ENCODE measurements at places on chromosomes 7 and 10.
A peak's percentile ranks its signal among the peaks of the same experiment; 100 is the strongest.

DNA sequence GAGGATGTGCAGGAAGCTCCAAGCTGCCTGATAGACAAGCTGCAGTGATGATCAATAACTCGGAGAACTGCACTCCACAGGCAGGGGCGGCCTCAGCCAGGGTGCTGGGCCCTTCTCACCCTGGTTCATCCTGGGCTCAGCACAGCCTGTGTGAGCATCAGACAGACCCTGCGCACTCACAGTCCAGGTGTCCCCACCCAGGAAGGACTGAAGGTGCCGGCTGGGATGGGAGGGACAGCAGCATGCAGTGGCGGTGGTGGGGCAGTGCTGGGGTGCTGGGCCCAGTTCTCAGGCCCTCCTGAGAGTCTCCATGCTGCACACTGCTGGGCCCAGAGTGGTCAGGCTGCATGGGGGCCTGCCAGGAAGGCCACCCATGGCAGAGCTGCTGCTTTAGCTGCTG lies 74.1 kb downstream of the ITIH5 start:
- DNase-seq: no peak

DNA sequence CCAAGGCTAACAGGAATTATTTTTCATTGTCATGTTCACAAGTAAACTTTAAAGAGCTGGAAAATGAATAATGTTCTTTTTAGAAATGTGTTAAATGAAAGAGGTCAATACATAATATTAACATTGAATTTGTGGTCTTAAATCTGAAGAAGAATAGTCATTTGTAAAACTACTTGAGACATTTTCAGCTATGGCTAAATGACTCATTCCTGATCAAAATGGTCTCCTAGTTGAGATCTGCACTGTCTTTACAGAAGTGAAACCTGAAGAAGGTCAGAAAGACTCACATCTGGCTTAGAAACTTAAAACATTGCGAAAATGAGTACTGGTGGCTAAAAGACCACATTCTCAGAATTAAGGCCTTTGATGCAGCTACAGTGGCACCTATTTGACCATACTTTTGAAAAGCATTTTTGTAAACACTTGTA lies 5.9 kb downstream of the PIK3CG start:
- DNase-seq: no peak

DNA sequence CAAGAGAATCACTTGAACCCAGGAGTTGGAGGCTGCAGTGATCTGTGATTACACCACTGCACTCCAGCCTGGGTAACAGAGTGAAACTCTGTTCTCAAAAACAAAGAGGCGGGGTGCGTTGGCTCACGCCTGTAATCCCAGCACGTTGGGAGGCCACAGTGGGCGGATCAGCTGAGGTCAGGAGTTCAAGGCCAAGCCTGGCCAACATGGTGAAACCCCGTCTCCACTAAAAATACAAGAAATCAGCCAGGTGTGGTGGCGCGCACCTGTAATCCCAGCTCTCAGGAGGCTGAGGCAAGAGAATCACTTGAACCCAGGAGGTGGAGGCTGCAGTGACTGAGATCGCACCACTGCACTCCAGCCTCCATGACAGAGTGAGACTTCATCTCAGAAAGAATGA lies 42.4 kb upstream of the NCAPG2 start:
- no peak for DNase-seq

- no peak for DNase-seq
Measured at GRCh38 chr7:104444017-104444416, 115.6 kb downstream of the LHFPL3 start.

DNA sequence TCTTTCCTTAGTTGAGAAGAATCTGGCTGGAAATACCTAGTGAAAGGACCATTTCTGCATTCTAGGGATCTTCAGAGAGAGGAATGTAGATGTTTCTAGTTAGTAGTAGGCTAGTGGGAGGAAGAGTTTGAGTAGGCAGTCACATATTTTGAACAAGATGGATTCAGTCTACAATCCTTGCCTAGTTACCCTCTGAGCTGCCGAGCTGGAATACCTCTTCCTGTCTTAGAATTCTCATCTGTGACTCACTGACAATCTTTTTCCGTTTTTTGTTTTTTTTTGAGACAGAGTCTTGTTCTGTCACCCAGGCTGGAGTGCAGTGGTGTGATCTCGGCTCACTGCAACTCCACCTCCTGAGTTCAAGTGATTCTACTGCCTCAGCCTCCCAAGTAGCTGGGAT lies 30.7 kb upstream of the PLPP4 start:
- DNase-seq: no peak

GRCh38 chr7:158614700-158615099 lies 27.1 kb upstream of the PTPRN2 start:
- no peak for DNase-seq

GRCh38 chr7:101165958-101166647 lies 734 bp upstream of the VGF start:
- no peak for DNase-seq

GRCh38 chr10:18216482-18216881 lies 76.3 kb downstream of the CACNB2 start:
- no peak for DNase-seq

- DNase-seq: no peak
Measured at GRCh38 chr10:82353381-82353780, 478.4 kb downstream of the NRG3 start.

GRCh38 chr10:88848499-88848898 lies 3.1 kb downstream of the ANKRD22 start:
- DNase-seq: no peak

DNA sequence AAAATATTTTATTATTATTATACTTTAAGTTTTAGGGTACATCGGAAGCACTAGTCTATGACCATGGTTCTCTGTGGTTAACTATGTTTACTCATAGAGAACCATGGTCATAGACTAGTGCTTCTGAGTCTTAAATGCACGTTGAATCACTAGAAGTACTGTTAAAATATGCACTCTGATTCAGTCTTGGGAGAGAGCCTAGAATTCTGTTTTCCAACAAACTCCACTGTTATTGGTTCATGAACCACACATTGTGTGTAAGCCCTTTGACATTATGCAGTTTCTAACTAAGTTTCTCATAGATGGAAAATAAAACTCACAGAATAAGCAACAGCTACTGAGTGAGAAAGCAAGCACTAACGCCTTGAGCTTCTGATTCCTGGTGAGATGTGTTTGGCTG lies 1120.6 kb downstream of the SORCS1 start:
- no peak for DNase-seq

DNA sequence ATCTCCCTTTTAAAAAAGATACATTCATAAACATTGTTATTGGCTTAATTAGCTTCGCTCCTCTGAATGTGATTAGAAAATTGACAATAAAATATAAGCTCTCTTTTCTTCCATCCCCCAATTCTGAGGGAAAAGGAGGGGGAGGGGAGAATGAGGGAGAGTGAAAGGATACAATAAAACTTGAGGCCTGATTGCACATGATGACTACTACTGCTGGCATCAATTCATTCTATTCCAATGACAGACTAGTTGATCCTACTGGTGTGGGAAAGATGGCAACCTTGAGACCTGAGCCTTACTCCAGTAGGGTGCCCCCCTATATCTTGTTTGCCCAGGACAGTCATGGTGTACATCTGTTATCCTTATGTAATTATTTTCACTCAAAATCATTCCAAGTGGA lies 4.5 kb upstream of the IQUB start:
- no peak for DNase-seq

GRCh38 chr10:36224431-36224985 lies 582.4 kb upstream of the FZD8 start:
- DNase-seq: no peak

- DNase-seq: no peak
Measured at GRCh38 chr10:110432084-110432483, 65.6 kb upstream of the DUSP5 start.

GRCh38 chr7:95590387-95591248 lies 5.7 kb downstream of the PDK4 start:
- DNase-seq: no peak

- no peak for DNase-seq
Measured at GRCh38 chr7:139683137-139683921, 94.5 kb downstream of the HIPK2 start.

- DNase-seq: peak; percentile 11
Measured at GRCh38 chr10:84196083-84196482, 1.7 kb downstream of the CDHR1 start.

DNA sequence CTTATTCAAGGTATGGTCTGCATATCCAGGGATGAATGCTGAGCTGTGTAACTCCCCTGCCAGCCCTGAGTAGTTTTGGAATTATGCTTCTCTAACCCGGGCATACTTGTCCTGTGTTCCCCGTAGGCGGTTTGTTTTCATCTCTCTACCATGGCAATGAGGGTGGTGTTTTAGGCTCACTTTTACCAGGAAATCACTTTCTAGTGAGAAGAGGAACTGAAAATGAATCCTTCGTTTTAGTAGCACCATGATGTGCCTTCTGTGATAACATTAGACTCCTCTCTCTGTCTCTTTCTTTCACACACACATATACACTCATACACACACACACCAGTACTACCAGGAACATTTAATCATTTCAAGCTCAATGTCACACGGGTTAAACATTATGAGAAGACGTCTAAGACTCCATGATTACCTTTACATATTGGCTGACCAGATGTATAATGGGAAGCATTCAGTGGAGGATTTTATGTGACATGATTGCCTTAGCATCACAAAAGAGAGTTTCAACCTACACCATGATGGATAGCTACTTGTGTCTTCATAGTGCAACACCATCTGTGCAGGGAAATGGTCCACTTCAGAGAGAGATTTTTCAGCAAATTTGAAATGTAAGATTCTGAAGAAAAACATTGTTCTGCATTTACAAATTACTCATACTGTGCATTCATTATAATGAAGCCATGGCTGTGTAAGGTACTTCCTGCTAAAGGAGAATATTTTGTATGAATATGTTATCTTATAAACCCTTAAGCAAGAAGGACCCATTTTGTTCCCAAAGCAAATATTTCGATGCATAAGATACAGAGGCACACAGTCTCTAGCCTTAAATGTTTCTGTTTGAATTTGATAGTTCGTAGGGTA lies 31.0 kb upstream of the PFKP start:
- DNase-seq: no peak

DNA sequence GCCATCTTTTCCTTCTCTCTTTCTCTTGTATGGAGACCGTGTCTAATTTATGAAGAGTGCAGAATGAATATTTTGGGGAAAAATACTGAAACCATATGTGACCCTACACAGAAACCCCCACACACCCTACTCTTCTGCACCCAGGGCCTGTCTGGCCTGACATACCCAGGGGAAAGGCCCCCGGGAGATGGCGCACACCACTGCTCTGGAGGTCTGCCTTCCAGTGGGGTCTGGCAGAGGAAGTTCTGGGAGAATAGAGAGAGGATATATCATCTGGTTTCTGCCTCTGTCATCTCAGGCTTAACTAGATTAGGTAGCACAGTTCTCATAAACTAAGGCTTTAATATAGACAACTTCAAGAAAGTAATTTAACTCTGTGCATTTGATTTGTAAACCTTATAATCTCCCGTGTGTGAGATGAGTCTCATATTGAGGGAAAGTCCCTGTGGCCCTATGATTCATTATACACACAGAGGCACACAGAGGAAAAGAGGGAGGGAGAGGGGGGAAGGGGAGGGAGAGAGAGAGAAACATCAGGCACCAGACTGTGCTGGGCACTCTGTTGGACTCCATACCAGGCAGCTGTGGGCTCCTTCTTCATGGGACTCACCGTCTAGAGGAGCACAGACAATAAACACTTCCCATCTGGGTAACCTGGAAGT lies 123.3 kb downstream of the AOAH start:
- DNase-seq: no peak

DNA sequence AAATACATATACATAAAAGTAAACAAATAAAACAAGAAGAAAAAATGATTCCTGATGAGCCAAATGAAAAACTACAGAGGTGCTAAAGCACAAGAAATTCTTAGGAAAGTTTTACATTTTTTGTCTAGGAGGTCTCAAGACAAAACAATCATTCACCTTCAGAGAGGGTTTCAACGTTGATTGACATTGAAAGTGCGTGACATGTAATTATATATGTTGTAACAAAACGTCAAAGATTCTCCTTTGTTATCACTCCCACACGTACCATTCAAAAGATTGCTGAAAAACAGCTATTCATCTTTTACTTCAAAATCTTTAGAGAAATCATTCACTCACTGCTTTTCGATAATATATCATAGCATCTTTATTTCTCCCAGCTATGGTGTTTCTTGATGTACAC lies 375.9 kb downstream of the NEBL start:
- DNase-seq: no peak

DNA sequence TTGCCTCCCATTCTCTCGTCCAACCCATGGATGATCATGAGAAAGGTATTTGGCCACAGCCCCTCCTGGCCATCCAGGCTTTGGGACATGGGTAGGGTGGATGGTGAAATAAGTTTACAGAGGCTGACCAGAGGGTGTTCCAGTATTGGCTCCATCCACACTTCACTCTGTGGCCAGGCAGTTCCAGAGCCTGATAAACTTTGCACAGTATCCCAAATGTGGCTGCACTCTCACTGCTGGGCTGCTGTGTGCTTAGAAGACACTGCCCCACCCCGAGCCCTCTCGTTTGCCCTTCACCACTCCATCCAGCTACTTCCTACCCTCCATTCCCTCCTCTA lies 72.0 kb upstream of the ZMIZ1 start:
- DNase-seq: no peak

GRCh38 chr7:4641091-4641666 lies 40.9 kb upstream of the FOXK1 start:
- no peak for DNase-seq

GRCh38 chr7:122082670-122083069 lies 61.4 kb downstream of the AASS start:
- DNase-seq: no peak

DNA sequence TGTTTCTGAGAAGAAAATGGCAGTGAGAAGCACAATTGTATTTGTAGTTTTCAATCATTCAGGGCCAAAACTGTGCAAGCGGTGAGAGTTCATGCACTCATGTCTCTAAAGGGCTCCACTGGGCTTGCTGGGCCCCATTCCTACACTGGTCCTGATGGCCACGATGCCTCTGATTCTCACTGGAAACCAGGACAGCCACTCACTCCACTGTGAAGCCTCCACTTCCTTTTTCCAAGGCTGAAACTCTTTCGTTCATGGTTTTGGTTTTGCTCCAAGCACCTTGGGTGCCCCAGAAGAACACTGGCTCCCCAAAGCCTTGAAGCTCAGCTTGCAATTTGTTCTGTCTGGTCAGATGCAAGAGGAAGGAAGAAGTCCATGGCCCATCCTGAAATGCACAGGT lies 390.0 kb upstream of the MKI67 start:
- DNase-seq: no peak

- DNase-seq: no peak
Measured at GRCh38 chr7:151003572-151003971, 12.8 kb downstream of the NOS3 start.

GRCh38 chr7:1987591-1988532 lies 244.9 kb downstream of the MAD1L1 start:
- DNase-seq: no peak

DNA sequence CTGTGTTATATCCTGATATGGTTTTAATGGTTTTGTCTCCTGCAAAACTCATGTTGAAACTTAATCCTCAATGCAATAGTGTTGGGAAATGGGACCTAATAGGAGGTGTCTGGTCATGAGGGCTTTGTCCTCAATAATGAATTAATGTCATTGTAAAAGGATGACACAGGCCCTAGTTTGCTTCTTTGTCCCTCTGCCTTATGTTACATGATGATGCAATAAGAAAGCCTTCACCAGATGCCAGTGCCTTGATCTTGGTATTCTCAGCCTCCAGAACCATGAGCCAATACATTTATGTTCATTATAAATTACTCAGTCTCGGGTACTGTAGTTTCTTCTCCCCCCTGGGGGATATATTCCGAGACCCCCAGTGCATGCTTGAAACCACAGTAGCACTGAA lies 1247.4 kb upstream of the SORCS1 start:
- DNase-seq: no peak
